Fibroblast of skin of scalp (primary cell): ENCODE measurements at places on chromosomes 7 and 10.

GRCh38 chr7:82528577-82529310 is 85.2 kb upstream of the CACNA2D1 start:
- peak; percentile 47 for DNase-seq

DNA sequence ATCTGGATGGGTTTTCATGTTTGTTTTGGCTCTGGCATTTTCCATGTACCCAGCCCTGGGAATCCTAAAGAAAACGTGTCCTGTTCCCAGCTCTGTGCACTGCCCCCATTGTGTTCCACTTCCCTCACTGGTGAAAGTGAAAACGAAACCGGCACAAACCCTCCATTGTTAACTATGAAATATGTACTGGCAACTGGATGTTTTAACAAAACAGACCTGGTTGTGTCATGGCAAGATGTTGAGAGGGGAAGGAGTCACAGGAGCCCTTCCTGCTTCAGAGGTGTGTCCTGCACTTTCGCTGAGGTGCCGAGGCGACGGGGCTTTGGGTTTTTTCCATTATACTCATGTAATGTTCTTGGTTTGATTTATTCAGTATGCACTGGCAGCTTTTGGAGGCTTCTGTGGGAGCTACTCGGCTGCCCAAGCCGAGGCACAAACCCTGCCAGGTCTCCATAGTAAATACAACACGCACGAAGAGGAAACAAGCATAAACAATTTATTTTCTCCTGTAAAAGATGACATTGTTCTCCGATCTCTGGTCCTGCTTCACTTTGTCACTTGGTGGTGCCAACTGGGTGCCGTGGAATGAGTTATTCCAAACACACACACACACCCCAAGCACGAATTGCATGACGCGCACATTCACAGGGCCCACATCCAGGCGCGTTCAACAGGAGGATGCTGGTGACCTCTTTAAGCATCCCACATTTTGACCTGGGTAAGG is 118.2 kb downstream of the CDK6 start:
- DNase-seq: peak; percentile 46

DNA sequence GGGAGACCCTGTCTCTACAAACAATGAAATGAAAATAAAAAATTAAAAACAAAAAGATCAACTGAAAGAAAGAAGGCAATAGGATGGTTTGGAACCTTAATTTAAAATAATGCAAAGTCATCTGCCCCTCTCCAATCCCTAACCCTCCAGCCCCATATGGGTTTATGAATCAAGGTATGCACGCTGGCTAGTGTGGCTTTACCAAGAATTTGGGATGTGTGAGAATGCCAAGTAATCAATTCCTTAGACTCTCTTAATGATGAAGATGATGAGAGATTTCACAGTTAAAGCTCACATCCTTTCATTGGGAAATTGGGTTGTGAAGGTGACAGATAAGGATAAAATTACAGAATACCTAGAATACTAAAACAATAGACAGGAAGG is 147.1 kb upstream of the AOAH start:
- no peak for DNase-seq

DNA sequence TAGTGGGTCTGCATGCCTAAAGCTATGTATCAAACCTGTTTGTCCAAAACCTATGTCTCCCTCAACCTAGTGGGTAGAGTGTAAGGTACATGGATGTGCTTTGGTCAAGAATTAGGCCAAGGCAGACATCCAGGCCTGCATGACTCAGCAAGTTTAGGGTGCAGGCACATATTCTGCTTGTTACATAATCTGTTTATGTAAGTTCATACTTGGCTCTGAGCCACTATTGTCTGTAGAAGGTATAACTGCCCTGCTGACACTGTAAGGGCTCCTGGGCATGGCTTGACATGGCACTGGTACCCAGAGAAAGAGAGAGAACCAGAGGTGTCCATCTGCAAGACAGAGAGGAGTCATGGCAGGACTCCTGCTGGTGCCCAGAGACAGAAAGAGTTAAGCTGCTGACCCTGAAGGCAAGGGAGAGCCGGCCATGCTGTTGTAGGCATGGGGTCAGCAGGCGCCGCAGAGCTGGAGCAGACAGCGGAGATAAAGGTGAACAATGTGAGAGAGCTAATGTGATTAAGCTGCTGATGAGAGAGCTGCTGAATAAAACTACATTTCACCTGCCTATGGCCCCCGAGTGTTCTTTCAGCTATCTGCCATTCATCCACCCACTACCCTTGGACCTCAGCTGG is 118.5 kb upstream of the TMEM106B start:
- no peak for DNase-seq

DNA sequence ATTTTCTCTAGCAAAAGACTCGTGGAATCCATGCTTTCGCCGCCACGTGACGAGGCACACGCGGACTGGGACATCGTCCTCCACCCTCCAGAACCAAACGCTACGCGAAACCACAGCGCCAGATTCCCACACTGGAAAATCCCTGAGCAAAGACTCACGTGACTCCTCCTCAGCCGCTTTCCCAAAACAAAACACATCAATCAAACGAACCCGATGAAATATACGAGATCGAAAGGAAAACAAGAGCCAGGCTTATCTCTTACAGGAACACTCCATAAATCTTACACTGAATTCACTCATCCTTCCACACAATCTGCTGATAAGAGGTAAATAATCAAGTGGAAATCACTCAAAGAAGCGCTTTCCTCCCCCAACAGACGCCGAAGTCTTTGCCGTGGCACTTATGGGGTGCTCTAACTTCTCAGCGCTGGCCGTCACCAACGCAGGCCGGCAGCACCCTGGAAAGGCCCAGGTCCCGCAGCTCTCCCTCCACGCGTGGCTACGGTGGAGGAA is 23.8 kb downstream of the DIP2C start:
- DNase-seq: no peak

DNA sequence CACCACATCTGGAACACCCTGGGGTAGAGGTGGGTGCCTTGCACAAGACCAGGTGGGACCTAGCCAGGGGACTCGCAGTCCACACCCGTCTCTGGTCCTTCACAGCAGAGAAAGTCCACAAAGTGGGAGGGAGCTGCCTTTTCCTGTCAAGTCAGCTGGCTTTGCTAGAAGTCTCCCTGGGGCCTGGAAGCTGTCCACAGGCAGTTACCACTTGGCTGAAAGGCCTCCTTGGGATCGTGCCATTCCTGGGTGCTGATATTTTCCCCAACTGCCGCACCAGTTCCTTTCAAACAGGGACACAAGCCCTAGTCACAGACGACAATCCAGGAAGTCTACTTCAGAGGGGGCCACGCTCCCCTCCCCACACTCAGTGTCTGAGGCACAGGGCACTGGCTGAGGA is 75.4 kb downstream of the AFAP1L2 start:
- no peak for DNase-seq

DNA sequence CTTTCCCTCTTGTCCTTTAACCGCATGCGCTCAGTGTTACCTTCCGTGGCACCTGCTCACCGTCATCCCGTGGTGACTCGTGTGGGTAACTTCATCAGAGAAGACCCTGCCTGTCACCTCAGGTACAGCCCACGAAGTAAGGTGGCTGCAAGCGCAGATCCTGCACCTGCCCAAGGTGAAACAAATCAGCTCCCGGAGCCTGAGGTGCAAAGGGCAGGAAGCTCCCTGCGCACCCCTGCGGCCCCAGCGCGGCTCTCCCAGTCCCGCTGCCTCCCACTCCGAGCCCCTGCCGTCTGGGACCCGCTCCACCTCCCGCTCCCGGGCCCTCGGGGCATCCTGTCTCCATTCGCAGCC is 110.9 kb upstream of the LANCL2 start:
- no peak for DNase-seq

- DNase-seq: no peak
These were observed 50.8 kb downstream of the GSDME start for GRCh38 chr7:24706211-24707170.

GRCh38 chr10:45428611-45429510 is 54.8 kb downstream of the ALOX5 start:
- DNase-seq: no peak

GRCh38 chr10:121753726-121754476 is 155.7 kb upstream of the FGFR2 start:
- peak; percentile 91 for DNase-seq

DNA sequence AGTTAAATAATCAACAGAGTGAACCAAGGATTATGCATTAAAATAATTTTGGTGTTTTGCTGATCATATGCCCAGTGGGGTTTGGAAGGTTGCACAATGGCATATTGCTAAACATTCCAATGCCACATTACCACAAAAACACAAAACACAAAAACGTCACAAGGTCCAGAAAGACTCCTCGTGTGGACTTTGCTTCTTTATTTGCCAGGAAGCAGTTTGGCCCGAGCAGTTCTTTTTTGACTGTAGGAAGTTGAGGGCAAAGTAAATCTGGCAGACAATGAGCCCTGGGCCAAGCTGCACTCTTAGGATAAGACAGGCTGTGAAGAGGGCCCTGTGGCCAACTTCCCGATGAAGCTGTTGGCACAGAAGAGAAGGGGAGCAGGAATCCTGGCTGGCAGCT is 39.2 kb upstream of the SLC35B4 start:
- no peak for DNase-seq

DNA sequence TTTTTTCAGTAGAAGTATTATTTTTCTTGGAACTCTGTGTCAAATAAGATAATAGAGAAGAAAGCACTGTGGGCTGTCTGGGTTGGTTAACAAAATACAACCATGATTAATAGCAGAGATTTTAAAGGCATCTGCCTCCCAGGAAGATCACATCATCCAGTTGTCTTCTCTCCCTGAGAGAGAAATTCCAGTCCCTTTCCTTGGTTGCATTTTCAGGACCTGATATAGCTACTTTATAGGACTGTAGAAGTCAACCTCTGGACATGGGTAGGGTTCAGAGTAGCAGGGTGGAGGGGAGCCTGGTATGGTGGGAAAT is 309.9 kb upstream of the IGFBP3 start:
- peak; percentile 95 for DNase-seq

GRCh38 chr7:99128076-99128950 is 15.6 kb downstream of the SMURF1 start:
- DNase-seq: no peak

DNA sequence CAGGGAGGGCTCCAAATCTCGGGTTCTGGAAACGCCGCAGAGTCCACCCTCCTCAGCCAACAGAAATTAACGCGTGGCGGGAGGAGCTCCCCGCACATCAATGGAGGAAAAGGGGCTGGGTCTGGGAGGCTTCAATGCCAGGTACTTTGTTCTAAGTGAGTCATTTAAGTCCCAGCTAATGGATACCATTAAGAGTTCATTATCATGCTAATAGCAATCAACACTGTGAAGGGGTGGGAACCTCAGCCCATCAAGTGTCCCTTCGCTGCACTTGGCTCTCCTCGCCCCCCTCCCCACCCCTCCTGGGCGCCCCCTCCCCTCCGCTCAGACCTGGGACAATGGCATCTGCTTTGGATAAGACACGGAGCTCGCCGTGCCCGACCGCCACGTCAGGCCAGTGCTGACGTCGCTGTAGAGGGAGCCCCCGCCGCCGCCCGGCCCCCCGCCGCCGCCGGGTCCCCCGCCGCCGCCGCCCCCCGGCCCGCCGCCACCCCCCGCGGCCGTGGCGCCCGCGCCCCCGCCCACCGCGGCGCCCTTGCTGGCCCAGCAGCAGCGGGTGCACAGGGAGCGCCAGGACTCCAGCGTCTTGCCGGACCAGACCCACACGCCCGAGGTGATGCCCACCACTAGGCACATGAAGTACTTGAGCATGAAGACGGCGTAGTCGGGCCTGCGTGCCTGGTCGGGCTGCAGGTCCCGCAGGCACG is 2.9 kb downstream of the FZD8 start:
- no peak for DNase-seq

DNA sequence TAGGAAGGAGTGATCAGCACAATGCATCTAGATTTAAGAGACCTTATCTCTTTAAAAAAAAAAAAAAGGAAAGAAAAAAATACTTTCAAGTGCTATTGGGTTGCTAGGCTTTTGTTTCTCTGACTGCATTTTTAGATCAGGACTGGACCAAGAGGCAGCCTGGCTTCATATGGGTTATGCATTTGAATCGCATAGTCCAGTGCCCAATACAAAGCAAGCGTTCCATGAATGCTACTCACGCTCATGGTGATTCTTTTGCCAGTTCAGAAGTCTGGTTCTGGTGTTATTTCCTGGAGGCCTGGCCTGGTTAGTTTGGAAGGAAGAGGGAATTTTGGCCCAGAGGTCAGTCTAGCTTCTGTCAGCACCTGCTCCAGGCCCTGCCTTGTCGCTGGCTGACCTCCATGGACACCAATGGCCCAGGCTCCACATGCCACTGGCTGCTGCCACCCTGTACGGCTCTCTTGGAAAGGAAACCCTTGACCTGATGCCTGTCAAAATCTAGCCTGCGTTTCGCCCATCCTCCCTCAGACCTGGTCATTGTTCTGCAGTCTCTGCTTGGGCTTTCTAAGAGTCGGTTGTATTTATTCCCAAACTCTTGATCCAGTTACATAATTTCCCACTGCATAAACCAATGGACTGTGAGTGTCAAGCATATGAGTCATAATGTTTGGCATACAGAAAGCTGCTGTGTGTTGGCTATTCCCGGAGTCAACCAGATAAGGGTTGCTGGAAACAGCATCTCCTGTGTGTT is 74.3 kb upstream of the MKX start:
- DNase-seq: peak; percentile 19

DNA sequence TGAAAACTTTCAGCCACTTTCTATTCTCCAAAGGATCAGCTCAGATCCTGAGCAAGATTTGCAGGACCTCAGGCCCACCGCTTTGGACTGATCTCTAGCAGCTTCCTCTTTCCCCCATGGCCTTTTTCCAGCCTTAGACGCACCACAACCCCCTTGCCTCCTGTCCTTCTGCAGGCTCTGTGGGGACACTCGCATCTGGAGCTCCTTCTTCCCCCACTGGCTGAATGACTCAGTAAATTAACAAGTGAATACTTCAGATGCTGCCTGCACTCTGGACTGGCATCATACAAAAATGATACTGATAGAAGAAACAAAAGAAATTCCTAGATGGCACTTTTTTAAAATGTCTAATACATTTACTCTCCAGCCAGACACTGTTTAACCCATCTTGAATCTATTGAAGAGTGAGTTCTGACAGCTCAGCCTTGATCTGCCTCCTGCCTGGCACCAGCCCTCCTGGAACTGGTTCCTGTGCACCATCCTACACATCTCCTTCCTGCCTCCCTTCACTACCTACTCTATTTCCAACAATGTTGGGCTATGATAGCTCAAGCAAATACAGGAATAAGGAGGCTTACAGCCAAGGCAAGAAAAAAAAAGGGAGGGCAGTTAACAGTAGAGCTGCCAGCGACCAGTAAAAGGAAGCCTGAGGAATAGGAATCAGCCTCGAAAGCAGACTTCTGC is 3.3 kb downstream of the FRMPD2 start:
- no peak for DNase-seq
